Tibial nerve (tissue), 4 donors: ENCODE measurements at places on chromosomes 12 and 14. TPM values are rescaled to one million over a fixed set of nuclear protein-coding genes. Genes with fewer than 3 reads are reported as not detected.

DNA sequence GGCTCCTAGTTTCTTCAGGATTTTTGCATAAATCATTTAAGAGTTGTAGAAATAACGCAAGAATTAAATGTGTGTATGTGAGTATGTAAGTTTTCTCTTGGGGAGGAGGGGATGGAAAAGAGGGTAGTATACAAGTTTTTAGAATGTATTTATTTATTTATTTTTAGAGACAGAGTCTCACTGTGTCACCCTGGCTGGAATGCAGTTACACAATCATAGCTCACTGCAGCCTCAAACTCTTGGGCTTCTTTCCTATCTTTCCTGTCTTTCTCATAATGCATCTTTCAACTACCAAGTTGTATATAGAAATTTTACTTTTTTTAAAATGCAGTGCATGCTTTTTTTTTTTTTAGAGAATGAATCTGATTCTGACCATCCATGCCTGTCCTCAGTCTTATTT, 269.0 kb upstream of the GARIN2 start:
- H3K27me3 ChIP-seq: no peaks in the 10 kb centered on the region
- no peaks in the 10 kb centered on the region for H3K4me1 ChIP-seq
- no peak overlapping the region for H3K4me3 ChIP-seq
- H3K27ac ChIP-seq: no peak overlapping the region

DNA sequence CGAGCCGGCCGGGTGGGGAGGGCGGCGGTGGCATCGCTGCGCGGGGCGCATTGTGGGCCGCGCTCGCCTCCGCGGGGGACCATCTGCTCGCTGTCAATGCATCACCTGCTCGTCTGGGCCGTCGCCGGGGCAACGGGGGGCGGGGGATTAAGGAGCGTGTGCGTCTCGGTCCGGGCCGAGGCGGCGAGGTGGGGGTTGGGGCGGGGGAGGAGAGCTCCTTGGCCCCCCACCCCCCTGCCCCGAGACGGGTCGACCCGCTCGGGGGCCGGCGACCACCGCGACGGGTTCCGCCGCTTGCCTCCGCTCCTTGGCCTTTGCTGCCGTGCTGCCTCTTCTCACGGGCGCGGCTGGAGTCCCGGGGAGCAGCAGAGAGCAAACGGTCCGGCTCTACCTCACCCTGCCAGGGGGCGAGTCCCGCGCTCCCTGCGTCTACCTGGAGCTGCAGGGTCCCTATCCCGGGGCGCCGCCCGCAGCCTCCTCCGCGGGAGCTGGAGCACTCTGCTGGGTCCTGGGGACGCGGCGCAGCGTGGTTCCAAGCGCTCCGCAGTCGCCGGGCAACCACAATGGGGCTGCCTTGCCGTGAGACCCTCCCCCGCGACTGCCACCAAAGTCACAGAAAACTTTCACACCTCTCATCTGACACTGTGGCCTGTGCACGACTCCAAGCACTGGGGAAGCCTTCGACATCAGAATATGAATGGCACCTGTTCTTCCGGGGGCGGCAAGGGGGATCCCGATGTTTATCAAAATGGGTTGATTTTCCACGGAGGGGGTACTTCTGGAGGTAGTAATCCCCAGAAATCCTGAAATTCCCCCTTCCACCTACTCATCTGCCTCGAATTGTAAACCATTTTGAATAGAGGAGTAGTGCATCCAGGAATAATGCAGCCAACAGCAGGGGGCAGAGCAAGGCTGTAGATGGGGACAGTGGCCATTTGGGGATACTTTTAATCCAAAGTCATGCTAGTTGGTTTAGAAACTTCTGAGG, at the start of gene C12orf42:
C12orf42 (minus strand) TSS at position 500 of the 988 bp plus-strand sequence. CDS start 17,542 bp downstream, outside the sequence.
- no peaks in the 10 kb centered on the region for H3K27me3 ChIP-seq
- no peak within 1 kb of the TSS for H3K27ac ChIP-seq
- H3K4me3 ChIP-seq: peak within 1 kb of the TSS; percentile 19
- no peak for DNase-seq
- peaks cover 16% of the 10 kb centered on the region for H3K4me1 ChIP-seq
- no peaks in the 10 kb centered on the region for H3K36me3 ChIP-seq

DNA sequence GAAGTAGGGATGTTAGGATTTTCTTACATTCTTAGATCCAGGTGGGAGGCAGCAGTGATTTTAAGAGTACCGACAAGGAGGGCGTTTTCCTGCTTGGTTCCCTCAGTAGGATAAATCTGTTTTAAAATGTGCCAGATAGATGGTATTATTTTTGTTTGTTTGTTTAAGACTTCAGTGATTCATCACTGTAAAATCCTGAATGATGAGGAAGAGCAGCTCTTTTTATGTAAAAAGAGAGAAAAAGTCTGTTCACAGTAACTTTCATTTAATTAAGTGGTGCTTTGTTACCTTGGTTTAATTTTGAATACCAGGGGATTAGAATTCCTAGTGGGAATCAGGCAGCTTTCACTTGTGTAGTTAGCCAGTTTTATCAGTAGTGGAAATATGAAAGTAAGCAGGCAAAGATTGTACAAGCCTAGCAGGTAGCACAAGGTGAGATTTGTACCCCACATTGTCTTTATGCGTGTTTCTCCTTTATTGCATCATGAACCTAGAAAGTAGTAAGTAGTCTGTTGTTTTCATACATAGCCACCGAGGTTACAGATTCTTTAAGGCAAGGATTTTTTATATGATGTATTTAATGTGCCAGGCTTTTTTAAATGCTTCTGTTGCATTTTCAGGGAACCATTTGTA, 349.6 kb downstream of the CCDC91 start:
- no peak overlapping the region for H3K4me3 ChIP-seq
- H3K27me3 ChIP-seq: no peaks in the 10 kb centered on the region
- peaks cover 12% of the 10 kb centered on the region for H3K4me1 ChIP-seq
- no peak for DNase-seq
- H3K27ac ChIP-seq: no peak overlapping the region

- H3K27ac ChIP-seq: no peak overlapping the region
- no peaks in the 10 kb centered on the region for H3K36me3 ChIP-seq
- H3K27me3 ChIP-seq: no peaks in the 10 kb centered on the region
- H3K4me3 ChIP-seq: no peak overlapping the region
- no peaks in the 10 kb centered on the region for H3K4me1 ChIP-seq
Observed at GRCh38 chr14:51929910-51930682, 59.2 kb upstream of the RTRAF start.

- H3K4me3 ChIP-seq: no peak overlapping the region
- no peak for DNase-seq
- H3K36me3 ChIP-seq: no peaks in the 10 kb centered on the region
- no peaks in the 10 kb centered on the region for H3K4me1 ChIP-seq
- no peak overlapping the region for H3K27ac ChIP-seq
Observed at GRCh38 chr12:62971769-62972525, 37.0 kb upstream of the PPM1H start.

DNA sequence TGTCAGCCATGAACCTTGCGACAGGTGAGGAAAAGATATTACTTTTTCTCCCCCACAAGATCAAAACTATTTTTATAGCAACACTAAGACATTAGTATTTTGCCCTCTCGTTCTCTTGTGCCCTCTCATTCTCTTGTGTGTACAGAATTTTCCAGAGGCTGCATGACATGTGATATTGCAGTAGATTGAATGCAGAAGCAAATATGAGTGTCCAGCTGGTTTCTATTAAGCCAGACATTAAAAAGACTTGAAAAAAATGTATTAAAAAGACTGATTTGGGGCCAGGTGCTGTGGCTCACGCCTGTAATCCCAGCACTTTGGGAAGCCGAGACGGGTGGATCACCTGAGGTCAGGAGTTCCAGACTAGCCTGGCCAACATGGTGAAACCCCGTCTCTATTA, 63.7 kb upstream of the ZFP36L1 start:
- H3K4me3 ChIP-seq: no peak overlapping the region
- DNase-seq: no peak
- H3K27ac ChIP-seq: no peak overlapping the region
- no peaks in the 10 kb centered on the region for H3K4me1 ChIP-seq

GRCh38 chr12:41684997-41685396, 459.7 kb downstream of the GXYLT1 start:
- no peaks in the 10 kb centered on the region for H3K36me3 ChIP-seq
- no peaks in the 10 kb centered on the region for H3K27me3 ChIP-seq
- peak; percentile 10 for DNase-seq
- no peaks in the 10 kb centered on the region for H3K4me1 ChIP-seq
- no peak overlapping the region for H3K27ac ChIP-seq

- no peak for DNase-seq
- H3K27ac ChIP-seq: no peak overlapping the region
- no peaks in the 10 kb centered on the region for H3K27me3 ChIP-seq
- no peak overlapping the region for H3K4me3 ChIP-seq
- no peaks in the 10 kb centered on the region for H3K4me1 ChIP-seq
- H3K36me3 ChIP-seq: no peaks in the 10 kb centered on the region
Observed at GRCh38 chr12:105912882-105913678, 225.7 kb downstream of the NUAK1 start.

- no peaks in the 10 kb centered on the region for H3K36me3 ChIP-seq
- DNase-seq: no peak
- no peak overlapping the region for H3K27ac ChIP-seq
- no peaks in the 10 kb centered on the region for H3K27me3 ChIP-seq
- no peak overlapping the region for H3K4me3 ChIP-seq
- no peaks in the 10 kb centered on the region for H3K4me1 ChIP-seq
Observed at GRCh38 chr12:58224536-58225105, 283.3 kb downstream of the ATP23 start.

DNA sequence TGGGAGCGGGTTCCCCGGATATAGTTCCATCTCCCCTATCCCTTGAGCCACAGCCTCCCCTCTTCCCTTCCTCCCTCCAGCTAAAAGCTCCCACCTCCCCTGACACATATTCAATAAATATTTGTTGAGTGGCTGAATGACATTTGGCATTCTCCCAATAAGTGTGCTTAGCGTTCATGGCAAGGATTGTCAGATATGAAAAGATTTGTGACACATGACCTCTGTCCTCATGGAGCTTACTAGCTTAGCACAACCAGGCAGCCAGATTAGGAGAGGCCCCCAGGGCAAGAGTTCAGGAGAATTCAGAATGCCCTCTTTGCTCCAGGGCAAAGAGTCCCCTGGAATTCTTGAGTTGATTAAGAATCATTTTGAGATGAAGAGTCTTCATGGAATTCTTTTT, 22.5 kb upstream of the SLC6A12 start:
- H3K27ac ChIP-seq: no peak overlapping the region
- no peak for DNase-seq

GRCh38 chr12:124098887-124099286, 125.9 kb downstream of the ZNF664 start:
- peak overlapping the region; percentile 88 for H3K27ac ChIP-seq
- DNase-seq: no peak
- no peaks in the 10 kb centered on the region for H3K36me3 ChIP-seq

GRCh38 chr14:74924061-74924460, 1.0 kb upstream of the RPS6KL1 start:
- H3K4me3 ChIP-seq: no peak overlapping the region
- H3K36me3 ChIP-seq: no peaks in the 10 kb centered on the region
- peaks cover 12% of the 10 kb centered on the region for H3K4me1 ChIP-seq
- no peak for DNase-seq

GRCh38 chr14:36663404-36664321, 2.0 kb downstream of the PAX9 start:
- H3K27me3 ChIP-seq: no peaks in the 10 kb centered on the region
- H3K4me1 ChIP-seq: peaks cover 27% of the 10 kb centered on the region
- H3K27ac ChIP-seq: no peak overlapping the region
- no peak overlapping the region for H3K4me3 ChIP-seq
- H3K36me3 ChIP-seq: no peaks in the 10 kb centered on the region

GRCh38 chr14:74645244-74645643, 33.2 kb upstream of the LTBP2 start:
- no peak overlapping the region for H3K4me3 ChIP-seq
- no peak overlapping the region for H3K27ac ChIP-seq
- H3K4me1 ChIP-seq: peaks cover 6% of the 10 kb centered on the region
- DNase-seq: no peak

DNA sequence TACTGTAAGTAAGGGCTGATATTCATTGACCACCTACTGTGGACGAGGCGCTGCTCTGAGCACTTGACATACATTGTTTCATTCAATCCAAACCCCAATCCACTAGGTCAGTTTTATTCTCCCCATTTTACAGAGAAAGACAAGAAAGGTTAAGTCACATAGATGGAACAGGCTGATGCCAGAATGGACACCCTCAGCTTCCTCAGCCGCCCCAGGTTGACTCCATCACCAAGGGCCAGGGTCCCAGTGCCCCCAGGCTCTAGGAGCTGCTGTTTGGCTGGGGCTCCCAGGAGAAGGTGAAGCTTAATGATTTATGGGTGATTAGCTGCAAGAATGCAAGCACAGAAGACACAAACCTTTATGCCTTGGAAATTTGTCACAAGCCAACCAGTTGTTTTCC, 671 bp upstream of the AQP2 start:
- no peak for DNase-seq
- no peak overlapping the region for H3K27ac ChIP-seq
- no peak overlapping the region for H3K4me3 ChIP-seq
- peaks cover 21% of the 10 kb centered on the region for H3K27me3 ChIP-seq
- no peaks in the 10 kb centered on the region for H3K36me3 ChIP-seq

GRCh38 chr12:103785243-103786031, 55.6 kb downstream of the NT5DC3 start:
- H3K4me1 ChIP-seq: no peaks in the 10 kb centered on the region
- DNase-seq: no peak
- no peaks in the 10 kb centered on the region for H3K27me3 ChIP-seq
- no peaks in the 10 kb centered on the region for H3K36me3 ChIP-seq
- H3K27ac ChIP-seq: no peak overlapping the region

- no peak overlapping the region for H3K4me3 ChIP-seq
- no peak overlapping the region for H3K27ac ChIP-seq
- H3K27me3 ChIP-seq: no peaks in the 10 kb centered on the region
- H3K36me3 ChIP-seq: no peaks in the 10 kb centered on the region
Observed at GRCh38 chr12:89194683-89195082, 157.6 kb downstream of the DUSP6 start.

GRCh38 chr12:6827437-6827911, 733 bp upstream of the P3H3 start:
- DNase-seq: peak; percentile 95
- peak overlapping the region; percentile 67 for H3K27ac ChIP-seq
- no peaks in the 10 kb centered on the region for H3K36me3 ChIP-seq
- H3K4me3 ChIP-seq: no peak overlapping the region
- H3K4me1 ChIP-seq: no peaks in the 10 kb centered on the region
- H3K27me3 ChIP-seq: peaks cover 23% of the 10 kb centered on the region

The CCDC38 gene
- not detected for total RNA-seq

The BCAT1 gene
- 41.1 TPM for total RNA-seq

The ACSM4 gene
- total RNA-seq: not detected

The NANOG gene
- total RNA-seq: not detected

The CIROP gene
- total RNA-seq: not detected

The GPRC5D gene
- not detected for total RNA-seq

The SYCP3 gene
- not detected for total RNA-seq

The MGP gene
- 187 TPM for total RNA-seq

The MTHFD1 gene
- total RNA-seq: 59.4 TPM

The MIP gene
- total RNA-seq: not detected

The PDE3A gene
- 11.8 TPM for total RNA-seq

The CLEC1B gene
- not detected for total RNA-seq

The MYH6 gene
- total RNA-seq: not detected

The SERPINA9 gene
- not detected for total RNA-seq

The LDHB gene
- 246 TPM for total RNA-seq

The FOXA1 gene
- not detected for total RNA-seq

The GMPR2 gene
- total RNA-seq: 56.9 TPM

The TRMT61A gene
- total RNA-seq: 32.4 TPM

The JDP2 gene
- 96.0 TPM for total RNA-seq
